ENCODE measurements at places on chromosomes 13 and 19.

DNA sequence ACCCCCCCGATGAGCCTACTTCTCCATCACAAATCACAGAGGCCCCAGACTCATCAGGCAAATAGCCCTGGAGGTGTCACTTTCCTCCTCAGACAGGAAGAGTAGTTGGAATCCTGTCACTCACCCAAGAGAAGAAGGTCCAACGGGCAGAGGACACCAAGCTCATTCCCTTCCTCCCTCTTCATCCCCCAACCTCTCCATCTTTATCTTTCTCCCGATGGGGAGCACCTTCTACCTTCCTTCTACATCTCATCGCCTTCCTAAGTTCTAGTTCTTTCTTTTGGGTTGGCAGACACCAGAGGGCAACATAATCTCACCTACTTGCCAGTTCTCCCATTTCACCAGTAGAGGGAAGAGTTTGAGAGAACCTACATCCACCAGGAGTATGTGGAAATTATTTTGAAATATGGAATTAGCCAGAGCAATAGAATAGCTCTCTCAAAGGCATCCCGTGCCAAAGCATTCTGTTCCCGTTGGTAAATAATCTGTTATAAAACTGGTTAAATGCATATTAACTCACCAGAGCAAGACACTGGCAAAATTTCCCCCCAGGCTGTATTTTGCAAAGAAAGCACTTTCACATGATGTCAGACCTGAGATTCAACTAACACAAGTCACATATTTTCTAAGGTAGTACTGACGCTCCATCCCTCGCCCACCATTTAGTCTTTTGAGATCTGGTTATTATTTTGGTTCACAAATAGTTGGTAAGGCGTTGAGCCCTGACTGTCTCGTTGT, 55.0 kb downstream of the ZIC5 start:
- no peak for DNase-seq

DNA sequence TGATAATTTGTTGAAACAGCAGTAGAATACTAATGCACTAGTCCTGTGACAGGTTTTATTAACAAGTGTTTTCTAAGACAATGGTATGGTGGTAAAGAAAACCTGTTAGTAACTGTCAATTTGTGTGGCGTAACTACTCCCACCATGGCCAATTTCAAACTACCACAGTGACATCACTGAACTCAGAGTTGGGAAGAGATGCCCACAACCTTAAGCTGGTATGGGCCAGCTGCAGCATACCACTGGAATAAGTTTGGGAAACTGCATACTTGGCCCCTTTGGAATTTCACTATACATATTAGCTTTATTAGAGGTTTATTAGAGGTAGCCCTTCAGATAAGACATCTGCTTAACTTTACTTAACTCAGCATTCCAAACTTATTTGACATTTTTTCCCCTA, 419.4 kb downstream of the NDFIP2 start:
- no peak for DNase-seq

DNA sequence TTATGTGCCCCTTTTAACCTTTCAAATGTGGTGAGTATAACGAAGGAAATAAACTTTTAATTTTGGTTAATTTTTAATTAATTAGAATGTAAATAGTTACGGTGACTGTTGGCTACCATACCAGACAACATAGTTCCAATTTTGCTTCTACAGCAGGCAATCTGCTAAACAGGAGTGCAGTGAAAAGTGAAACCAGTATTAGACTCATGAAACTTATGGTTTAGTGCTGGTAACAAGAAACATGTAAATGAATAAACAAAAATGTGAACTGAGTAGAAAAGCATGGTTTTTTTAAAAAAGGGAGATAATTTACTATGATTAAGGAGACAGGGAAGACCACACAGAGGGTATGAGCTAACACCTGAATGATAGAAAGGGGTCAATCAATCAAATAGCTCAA, 478.4 kb downstream of the PCDH9 start:
- no peak for DNase-seq

DNA sequence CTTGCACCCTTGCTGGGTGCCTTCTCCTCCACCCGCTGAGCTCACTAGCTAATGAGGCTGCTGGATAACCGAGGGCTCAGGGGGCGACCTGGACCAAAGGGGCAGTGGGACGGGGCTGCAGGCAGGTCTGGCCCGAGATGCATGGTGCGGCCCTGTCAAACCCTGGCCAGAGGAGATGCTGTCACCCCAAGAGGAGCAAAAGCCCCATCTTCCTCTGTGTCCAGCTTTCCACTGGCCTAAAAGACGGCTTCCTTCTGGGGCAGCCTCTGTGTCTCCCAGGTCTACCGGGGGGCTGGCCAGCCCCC, 261.8 kb downstream of the TBC1D4 start:
- DNase-seq: no peak

DNA sequence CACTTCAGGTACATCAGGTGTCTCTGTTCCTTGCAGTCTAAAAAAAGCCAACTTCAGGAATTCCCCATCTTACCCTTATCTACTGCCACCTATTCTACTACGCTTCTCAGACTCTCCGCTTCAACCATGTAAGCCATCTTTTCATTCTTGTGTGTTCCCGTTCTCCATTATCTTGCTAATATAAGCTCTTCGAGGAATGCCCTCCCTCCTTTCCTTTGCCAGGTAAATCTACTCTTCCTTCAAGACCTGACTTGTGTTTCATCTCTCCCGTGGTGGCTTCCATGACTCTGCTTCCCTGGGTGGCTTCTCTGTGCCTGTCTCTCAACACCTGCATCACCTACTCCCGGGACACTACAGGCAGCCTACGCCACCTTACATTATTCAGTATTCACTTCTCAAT, 42.3 kb upstream of the MEDAG start:
- no peak for DNase-seq

DNA sequence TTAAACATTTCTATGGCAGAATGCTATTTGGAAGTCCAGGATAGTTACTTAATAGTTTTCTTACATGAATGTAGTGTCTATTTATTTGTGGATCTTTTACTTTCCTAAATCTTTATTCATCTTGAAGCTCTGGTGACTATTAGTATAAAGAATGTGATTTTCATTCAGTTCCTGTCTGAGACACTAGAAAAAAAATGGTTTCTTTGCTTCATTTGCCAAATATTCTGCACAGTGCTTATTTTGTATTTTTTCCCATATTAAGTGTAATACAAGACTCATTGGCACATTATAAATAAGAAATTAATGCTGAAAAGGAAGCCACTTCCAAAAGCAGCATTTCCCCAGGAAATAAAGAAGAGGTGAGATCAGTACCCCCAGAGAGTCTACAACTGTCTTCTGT, 109.8 kb downstream of the POSTN start:
- DNase-seq: no peak

GRCh38 chr13:98992355-98992754, 14.5 kb upstream of the DOCK9 start:
- no peak for DNase-seq

DNA sequence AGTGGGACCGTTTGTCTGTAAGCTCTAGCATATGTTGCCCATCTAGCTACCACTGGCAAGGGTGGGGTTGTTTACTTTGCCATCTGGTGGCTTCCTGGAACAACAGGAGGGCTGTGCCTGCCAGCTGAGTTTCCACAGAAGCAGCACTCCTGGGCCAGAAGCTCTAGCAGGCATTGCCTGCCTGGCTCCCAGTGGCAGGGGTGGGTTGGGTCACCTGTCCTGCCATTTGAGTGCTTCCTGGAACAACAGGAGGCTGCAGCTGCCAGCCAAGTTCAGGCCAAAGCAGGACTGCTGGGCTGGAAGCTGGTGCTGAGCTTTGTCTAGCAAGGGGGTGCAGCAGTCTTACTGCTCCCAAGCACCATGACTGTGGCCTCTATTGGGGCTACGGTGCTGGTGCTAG, 239.7 kb downstream of the MTUS2 start:
- no peak for DNase-seq

GRCh38 chr13:67620665-67621064, 390.5 kb upstream of the PCDH9 start:
- no peak for DNase-seq

- DNase-seq: no peak
Measured at GRCh38 chr13:46303742-46304385, 83.2 kb downstream of the RUBCNL start.

- no peak for DNase-seq
Measured at GRCh38 chr19:41587838-41588210, 11.9 kb downstream of the CEACAM21 start.

DNA sequence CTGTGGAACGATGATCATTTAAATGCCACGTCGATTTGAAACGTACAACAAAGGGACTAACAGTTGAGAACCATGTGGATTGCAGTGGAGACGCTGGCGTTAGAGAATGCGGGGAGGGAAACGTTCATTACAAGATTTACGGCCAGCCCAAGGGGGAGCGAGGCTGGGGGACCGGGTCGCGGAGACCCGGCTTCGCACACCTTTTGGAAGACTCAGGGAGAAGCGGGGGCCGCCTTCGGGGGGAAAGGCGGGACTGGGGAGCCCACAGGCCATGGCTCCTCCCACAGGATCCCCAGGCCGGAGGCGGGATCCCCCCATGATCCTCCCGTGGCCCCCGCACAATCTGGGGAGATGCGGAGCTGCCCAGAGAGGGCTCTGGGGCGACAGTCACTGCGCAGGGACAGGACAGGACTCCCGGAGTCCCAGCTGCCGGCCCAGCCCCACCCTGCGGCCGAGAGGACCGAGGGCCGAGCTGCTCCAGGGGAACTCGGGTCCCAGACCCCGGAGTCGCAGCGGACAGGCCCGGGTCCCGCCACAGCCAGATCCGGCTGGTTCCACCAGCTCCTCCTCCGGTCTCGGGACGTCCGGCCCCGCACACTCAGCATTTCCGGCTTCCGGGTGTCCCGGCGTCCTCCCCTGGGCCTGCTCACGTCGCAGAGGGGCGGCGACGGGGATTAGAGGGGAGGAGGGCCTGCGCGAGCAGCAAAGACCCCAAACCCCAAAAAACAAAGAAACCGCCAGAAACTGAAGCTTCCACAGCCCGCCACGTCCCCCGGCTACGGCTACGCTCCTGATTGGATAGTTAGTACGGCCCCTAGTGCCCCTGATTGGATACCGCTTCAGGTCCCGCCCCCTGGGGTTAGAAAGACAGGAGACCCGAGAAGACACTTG, 21.1 kb upstream of the OR10H1 start:
- peak; percentile 90 for DNase-seq

DNA sequence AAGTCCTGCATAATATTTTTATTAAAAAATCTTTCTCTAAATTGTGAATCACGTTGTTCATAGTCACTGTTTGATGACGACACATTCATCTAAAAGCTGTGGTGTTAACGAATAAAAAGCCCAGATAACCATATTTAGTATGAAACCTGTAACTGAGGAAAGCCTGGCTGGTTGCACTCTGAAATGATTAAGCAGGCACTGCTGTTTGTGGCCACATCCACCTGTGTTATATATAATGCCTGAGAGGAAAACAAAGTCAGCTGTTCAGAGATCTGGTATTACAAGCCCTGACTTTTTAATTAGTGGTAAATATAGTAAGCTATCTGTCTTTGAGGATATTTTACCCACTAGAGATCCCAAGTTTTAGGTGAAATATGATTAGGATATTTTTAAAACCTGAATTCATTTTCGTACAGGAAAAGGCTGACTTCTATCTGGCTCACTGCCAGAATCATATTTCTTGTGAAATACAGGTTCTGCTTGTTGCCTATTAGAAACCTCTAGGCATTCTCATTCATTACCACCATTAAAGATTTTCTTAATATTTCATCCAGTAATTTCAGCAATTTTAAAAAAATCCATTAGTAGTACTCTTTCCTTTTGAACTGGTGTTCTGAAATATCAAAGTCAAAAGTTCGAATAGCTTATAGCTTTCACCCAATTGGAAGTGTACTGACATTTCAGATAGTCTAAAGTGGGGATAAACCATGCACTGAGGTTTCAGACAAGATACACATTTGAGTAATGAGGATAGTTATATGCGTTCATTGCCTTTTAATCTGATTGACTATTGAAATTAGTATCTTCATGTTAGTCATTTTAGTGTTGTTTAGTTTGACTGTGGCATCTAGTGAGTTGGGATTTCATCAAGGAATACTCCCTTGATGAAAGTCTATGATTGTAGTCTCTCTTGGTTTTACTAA, 79.7 kb downstream of the LMO7 start:
- no peak for DNase-seq

DNA sequence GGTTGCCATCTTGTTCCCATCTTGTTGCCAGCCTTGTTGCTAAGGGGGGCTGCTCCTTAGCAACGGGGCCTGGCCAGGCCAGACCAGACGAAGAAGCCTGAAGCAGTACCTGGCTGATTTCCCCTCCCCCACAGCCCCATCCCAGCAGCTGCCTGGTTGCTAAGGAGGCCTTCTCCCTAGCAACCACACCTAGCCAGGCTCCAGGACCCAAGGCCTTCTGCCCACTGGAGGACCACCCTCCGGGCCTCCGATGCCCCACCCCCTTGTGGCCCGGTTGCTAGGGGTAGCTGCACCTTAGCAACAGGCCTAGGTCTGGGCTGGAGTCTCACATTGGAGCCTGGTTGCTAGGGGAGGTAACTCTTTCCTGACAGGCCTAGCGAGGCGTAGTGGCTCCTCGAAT, 3.9 kb downstream of the PRRG2 start:
- DNase-seq: no peak

- DNase-seq: no peak
Measured at GRCh38 chr19:51702825-51703574, 9.9 kb downstream of the SPACA6 start.

DNA sequence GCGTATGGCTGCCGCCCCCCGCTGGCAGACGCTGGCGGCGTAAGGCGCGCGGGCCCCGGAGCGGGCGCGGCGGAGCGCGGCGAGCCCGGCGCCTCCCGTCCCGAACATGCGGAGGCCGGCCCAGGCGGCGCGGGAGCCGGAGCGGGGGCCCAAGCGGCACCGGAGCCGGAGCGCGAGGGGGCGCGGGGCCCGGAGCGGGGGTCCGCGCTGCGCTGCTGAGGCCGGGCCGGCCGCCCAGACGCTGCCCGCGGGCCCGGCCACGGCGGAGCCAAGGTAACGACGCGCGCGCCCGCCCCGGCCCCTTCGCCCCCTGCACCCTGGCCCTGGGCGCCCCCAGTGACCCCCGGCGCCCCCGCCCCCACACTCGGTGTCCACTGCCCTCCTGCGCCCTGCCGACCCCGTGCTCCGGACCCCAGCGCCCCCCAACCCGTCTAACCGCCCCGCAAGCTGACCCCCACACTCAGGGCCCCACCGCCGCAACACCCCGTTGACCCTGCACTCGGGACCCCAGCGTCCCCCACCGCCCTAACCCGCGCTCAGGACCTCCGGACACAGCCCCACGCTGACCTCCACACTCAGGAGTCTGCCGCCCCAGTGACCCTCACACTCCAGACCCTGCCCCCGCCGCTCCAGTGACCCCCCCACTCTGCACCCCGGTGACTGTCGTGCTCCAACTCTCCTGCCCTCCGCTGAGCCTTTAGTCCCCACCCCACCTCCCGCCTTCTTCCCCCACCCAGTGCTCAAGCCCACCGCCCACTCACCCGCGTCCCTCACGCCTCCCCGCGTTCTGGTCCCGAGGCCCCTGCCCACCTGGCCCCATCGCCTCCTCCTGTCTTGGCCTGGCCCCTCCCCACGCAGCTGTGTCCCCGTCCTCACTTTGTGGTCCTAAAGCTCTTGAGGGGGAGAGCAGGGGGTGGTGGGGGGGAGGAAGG, at the start of gene CSNK1G2:
Gene CSNK1G2, plus strand, starts transcription at position 27 of the 932 bp plus-strand sequence. CDS start 28,601 bp downstream, outside the sequence.
- DNase-seq: no peak

- DNase-seq: no peak
Measured at GRCh38 chr13:111325146-111325890, 4.9 kb downstream of the TEX29 start.
